Psoas muscle (tissue), 8 donors: ENCODE measurements at places on chromosomes 16 and 17. TPM values are rescaled to one million over a fixed set of nuclear protein-coding genes. Genes with fewer than 3 reads are reported as not detected.
A peak's percentile ranks its signal among the peaks of the same experiment; 100 is the strongest.

DNA sequence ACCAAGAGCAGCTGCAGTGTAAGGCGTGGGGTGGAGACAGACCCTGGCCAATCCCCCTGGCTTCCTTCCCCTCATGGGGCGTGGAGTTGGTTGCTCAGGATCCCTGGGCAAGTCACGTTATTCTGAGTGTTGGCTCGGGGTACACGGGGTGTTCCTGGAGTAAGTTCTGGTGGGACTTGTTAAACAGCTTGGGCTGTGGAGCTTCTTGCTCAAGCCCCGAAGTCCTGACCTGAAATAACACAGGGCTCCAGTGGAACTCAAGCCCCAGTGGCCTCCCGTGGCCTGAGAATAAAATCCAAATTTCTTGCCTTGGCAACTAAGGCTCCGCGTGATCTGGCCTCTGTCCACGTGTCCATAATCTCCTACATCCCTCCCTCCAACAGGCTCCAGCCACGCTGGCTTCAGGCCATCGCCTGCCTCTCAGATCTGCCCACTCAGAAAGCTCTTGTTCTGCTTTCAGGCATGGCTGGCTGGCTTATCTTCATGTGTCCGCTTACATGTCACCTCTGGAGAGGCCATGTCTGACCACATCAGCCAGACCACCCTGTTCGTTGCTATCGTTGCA, 49.3 kb upstream of the BCO1 start:
- DNase-seq: peak; percentile 82

SOX9 gene
- total RNA-seq: 1.6 TPM

ELMO3 gene
- 0.79 TPM for total RNA-seq

PRAC1 gene
- total RNA-seq: not detected

RASL10B gene
- 6.8 TPM for total RNA-seq

CHMP1A gene
- total RNA-seq: 47.9 TPM
